NCI-H510A treated with DMSO at 0.1 percent for 48 hours (cell line): ENCODE measurements at places on chromosomes 16 and 17.
A peak's percentile ranks its signal among the peaks of the same experiment; 100 is the strongest.

- DNase-seq, result no peak
These were observed 990 bp downstream of the DOK4 start for GRCh38 chr16:57485091-57485915.

GRCh38 chr17:75396796-75397195 lies 8.7 kb downstream of the GRB2 start:
- no peak for DNase-seq

GRCh38 chr16:48099455-48099854 lies 56.3 kb downstream of the ABCC12 start:
- no peak for DNase-seq

DNA sequence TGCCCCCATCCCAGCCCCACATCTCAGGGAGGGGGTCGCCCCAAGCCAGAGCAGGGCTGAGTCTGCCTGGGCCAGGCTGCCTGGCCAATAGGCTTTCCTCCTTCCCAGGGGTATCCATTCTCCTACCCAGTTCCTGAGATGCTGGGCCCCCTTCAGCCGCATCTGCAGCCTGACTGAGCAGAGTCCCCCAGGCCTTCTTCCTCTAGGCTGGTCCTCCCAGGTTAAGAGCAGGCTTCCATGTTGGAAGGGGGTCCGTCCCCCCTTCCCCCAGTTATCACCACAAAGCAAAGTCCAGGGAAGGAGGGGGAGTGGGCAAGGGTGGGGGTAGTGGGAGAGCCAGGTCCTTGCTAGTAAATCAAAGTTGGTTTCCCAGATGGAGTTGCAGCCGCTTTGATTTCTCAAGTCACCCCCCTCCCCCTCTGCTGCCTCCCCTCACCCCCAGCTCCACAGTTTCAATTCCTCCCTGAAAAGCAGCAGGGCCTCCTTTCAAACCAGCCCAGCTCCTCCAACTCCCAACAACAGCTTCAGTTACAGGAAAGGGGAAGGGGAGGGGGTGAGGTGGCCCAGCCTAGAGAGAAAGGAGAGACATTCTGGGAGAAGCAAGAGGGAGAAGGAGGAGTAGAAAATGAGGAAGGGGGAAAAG lies 9.5 kb upstream of the FZD2 start:
- no peak for DNase-seq

DNA sequence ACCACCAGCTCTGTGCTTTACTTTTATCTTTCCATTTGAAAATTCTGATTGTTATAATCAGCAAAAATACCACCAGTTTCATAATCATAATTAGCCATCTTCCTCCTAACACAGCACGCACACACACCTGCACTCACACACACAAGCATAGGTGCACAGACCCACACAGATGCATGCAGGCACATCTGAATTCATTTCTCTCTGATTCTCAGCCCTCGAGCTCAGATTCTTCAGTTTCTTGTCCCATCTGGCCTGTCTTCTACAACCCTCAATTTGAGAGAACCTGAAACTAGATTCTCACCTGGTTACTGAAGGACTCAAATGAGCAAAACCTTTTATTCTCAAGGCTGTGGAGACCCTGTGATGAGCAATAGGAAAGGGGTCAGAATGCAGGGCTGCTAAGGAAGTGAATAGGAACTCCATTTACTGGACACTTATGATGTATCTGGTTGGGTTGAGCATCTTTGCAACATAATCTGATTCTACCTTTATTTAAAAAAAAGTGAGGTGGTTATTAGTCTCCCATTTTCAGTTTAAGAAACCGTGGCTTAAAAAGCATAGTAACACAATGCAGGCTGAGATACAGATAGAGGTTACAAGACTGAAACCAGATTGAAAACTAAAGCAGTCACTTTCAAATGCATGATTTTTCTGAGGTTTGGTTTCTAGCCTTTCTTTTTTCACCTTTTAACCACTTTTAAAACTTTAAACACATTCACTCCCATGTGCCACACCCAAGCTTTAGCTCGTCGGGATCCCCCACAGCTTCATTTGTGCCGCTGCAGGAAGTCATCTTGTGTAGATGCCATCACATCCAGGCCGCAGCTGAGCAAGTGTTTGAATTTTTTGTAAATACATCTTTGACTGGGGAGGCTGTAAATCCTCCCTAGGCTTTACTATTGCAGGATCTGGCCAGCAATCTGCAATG lies 9.4 kb downstream of the KRT33A start:
- DNase-seq, result no peak

DNA sequence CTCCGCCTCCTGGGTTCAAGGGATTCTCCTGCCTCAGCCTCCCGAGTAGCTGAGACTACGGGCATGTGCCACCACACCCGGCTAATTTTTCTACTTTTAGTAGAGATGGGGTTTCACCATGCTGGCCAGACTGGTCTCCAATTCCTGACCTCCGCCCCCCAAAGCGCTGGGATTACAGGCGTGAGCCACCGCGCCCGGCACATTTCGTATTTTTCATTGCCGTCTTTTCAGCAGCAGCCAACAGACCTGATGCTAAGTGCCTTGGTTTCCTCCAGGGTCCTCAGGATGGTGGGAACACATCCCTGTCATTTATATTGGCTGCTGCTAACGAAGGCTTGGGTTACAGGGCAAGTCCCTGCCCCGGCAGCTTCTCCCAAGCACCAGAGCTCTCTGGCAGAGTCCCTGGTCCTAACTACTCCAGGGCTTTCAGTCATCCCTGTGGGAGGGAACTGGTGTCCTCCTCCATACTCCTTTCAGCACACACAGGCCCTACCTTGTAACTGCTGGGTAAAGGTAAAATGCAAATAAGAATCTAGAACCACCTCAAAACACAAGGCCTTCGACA lies 1.5 kb upstream of the RNF157 start:
- DNase-seq, result no peak

GRCh38 chr17:7997186-7997585 lies 5.2 kb upstream of the GUCY2D start:
- peak; percentile 13 for DNase-seq

- DNase-seq, result no peak
These were observed 90.6 kb downstream of the AMFR start for GRCh38 chr16:56334761-56335160.

DNA sequence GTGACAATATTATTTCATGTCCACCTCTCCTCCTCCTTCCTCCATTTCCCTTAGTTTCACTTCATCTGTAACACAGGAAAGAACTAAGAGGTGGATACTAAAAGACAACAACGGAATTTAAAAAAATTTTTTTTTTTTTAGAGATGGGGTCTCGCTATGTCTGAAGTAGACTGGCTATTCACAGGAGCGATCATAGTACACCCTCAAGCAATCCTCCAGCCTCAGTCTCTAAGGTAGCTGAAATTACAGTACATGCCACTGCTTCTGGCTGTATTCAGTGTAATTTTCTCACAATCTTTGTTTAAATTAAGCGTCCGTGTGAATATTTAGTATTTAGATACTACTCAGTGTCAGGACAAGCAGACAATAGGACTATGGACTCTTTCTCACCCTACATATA lies 35.6 kb downstream of the FBXL20 start:
- DNase-seq, result no peak

DNA sequence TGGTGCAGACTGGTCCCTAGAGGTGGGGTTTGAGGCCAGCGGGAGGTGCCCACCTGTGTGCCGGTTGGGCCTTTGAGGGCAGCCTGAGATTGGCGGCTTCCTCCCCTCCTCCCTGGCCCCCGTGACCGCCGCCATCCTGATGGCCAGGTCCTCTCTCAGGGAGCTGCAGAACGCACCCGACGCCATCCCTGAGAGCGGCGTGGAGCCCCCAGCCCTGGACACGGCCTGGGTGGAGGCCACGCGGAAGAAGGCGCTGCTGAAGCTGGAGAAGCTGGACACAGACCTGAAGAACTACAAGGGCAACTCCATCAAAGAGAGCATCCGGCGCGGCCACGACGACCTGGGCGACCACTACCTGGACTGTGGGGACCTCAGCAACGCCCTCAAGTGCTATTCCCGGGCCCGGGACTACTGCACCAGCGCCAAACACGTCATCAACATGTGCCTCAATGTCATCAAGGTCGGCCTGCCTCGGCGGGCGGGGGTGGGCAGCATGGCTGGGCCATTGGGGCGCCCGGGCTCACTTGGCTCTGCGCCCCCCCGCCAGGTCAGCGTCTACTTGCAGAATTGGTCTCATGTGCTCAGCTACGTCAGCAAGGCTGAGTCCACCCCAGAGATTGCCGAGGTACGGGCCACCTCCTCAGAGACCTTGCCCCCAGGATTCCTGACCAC lies 2.8 kb downstream of the GPS1 start:
- DNase-seq, result no peak

DNA sequence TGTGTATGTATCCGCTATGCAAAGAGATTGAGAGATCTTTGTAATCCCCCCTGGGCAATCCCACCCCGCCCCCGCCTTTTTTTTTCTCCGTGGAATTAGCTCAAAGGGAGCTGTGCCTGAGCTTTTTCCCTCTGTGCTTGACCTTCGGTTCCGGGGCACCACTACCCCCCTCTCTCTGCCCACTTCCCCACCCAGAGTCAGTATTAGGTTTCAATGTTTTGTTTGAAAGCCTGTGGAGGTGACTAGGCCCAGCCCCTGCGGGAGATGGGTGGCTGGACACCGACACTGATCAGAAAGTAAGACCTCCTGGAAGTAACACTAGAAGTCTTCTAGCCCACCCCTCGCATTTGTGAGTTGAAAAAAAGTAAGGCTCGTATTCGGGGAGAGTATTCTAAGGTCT lies 7.0 kb downstream of the CBLN1 start:
- no peak for DNase-seq

GRCh38 chr17:10036511-10037061 lies 131.5 kb upstream of the RCVRN start:
- no peak for DNase-seq

DNA sequence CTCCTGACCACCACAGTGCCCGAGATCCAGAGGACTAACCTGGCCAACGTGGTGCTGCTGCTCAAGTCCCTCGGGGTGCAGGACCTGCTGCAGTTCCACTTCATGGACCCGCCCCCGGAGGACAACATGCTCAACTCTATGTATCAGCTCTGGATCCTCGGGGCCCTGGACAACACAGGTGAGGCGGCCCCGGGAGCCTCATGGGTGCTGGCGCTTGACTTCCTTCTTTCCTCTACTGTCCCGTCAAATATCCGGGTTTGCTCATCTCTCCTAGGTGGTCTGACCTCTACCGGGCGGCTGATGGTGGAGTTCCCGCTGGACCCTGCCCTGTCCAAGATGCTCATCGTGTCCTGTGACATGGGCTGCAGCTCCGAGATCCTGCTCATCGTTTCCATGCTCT lies 13.7 kb downstream of the DHX38 start:
- no peak for DNase-seq

DNA sequence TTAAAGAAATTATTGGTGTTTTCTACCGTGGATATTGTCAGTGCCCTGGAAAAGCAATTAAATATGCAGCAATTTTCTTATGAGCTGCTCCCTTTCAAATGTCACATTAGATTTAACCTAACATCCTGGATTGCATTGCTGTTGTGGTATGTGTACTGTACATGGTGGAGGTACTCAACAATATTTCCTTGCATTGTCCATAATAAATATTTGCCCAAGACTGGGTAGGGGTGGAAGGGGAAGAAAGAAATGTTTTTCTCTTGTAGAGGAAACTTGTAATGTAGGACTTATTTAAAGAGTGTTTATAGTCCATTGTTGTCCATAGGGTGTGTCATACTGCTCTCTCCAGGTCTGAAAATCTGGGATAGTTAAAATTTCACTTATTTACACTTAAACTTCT lies 346.2 kb upstream of the TBX2 start:
- DNase-seq, result no peak

DNA sequence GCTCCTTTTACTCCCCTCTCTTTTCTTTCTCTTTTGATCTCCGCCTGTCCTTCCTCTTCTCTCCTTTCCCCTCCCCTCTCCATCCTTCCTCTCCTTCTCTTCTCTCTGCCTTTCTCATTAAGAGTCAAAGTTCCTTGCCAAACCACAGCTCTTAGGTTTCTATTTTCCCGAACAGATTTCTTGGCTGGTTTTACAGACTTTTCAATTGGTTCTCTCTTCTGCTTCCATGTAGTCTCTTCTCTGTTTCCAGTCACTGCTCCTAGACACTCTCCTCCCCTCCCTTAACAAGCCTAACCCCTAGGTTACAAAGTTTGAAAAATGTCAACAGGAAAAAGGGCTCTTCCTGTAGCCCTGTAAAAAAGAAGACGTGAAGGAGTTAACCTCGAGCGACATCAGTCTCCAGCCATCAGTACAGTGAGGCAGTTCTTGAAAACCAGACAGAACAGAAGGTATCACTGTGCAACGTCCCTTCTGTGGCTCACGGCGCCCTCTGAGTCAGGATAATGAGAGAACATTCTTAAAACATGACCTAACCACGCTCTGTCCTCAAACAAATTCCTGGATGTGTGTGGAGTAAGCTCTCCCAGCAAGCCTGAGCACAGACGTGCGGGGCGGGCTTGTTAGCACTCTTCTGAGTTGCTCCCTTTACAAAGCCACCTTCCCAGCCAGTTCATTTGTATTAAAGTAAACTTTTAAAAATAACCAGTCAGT lies 11.6 kb upstream of the MARCHF10 start:
- no peak for DNase-seq

GRCh38 chr16:3143598-3144320 lies 8.9 kb downstream of the ZNF213 start:
- no peak for DNase-seq

GRCh38 chr16:2473999-2474876 lies 689 bp upstream of the TBC1D24 start:
- no peak for DNase-seq

DNA sequence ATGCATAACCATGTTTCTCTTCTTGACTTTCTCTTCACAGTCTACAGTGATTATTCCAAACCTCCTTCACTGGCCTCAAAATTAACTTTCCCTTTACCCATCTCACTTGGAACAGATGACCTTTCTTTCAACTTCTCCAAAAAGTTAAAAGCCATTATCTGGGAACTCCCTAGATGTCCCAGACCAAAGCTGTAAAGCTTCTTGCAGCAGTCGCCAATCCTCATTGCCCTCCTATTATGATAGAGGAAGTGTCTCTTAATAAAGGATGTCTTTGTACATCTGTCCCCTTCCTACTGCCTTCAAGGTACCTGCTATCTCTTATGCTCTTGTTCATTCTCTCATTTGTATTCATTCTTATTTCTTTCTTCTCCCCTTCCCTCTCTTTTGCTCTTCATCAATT lies 127.5 kb downstream of the MRTFB start:
- no peak for DNase-seq

GRCh38 chr16:86834451-86835035 lies 256.2 kb downstream of the FOXL1 start:
- DNase-seq, result no peak

- DNase-seq, result no peak
These were observed 33.7 kb downstream of the TADA2A start for GRCh38 chr17:37440424-37440823.
